HepG2 (cell line): ENCODE measurements at places on chromosomes 4 and X. TPM values are rescaled to one million over a fixed set of nuclear protein-coding genes. Genes with fewer than 3 reads are reported as not detected.

CT47A7 gene
- not detected in 2 replicates for total RNA-seq

ZBTB33 gene
- 20.2 and 36.2 TPM in 2 replicates for total RNA-seq

DNA sequence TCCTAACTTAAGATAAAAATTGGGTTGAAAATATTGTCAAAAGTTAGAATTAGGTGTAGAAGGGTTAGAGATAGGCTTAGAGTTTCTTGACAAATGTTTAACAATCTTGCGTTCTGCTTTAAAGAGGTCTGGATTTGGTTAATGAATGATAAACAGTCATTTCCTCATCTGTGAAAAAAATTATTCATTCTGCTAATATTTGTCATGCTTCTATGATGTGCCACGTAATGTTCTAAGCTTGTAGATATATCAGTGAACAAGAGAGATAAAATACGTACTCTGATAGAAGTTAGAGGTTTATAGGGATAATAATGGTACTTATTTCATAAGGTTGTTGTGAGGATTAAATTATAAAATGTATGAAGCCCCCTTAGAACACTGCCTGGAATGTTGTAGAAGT, 443.0 kb upstream of the GALNT7 start:
- DNase-seq, result peak; percentile 1

DNA sequence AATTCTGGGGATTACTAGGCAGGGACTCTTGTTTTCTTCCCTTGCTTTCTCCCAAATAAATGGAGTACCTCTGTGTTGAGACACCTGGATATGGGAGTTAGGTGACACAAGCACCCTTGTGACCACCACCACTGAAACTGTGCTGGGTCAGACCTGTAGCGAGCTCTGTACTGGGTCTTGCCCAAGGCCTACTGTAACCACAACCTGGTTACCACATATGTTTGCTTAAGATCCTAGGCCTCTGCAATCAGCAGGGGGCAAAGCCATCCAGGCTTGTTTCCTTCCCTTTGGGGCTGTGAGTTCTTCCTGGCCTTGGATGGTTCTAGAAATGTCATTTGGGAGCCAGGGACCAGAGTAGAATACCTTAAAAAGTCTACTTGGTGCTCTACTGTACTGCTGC, 49.4 kb downstream of the LPAR4 start:
- no peak for DNase-seq

DNA sequence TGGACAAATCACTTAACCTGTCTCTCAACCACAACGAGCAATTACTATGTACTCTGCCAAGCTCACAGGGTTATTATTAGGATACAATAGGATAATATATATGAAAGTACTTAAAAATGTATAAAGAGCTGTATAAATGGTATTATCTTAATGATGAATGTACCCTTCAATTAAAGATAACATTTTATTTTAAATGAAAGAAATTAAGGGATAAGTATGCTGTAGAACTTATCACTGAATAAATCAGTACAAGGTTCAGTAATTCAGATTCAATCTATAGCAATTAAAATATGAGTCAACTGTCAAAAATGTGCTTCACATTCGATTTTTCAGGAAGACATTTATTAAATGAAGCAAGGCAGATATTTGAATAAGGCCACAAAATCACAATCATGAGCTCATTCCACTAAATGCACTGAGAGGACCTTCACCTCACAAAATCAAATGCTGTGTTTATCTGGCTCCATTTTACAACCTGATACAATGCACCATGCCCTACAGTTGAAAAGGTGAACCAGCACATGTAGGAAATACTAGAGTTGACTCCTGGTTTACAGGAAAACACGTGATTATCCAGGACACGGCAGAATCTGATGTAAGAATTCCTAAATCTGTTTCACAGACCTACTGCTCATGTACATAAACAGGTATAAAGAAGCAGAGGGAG, 4.4 kb downstream of the LRCH2 start:
- DNase-seq, result no peak

DNA sequence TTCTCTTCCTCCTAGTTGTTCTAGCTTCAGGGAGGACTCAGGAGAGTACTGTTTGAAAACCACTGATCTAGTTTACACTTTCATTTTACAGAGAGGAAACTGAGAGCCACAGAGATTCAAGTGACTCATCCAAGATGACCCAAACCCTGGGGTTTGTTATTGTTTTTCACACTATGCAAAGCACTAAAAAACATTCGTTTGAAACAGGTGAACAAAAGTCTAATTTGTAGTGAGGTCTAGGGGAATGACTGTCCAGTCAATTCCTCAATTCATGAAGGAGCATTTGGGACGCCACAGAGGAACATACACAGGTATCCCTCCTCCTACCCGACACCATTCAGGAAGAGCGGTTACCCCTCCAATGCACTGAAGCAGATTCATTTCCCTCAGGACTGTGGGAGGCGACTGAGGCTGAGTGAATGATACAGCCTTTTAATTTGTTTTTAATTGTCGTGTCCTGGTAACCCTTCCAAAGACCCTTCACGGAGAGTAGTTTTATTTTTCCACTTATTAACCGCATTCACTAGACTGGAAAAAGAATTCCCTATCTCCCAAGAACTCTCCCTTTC, 30.3 kb downstream of the TLR10 start:
- no peak for DNase-seq

DNA sequence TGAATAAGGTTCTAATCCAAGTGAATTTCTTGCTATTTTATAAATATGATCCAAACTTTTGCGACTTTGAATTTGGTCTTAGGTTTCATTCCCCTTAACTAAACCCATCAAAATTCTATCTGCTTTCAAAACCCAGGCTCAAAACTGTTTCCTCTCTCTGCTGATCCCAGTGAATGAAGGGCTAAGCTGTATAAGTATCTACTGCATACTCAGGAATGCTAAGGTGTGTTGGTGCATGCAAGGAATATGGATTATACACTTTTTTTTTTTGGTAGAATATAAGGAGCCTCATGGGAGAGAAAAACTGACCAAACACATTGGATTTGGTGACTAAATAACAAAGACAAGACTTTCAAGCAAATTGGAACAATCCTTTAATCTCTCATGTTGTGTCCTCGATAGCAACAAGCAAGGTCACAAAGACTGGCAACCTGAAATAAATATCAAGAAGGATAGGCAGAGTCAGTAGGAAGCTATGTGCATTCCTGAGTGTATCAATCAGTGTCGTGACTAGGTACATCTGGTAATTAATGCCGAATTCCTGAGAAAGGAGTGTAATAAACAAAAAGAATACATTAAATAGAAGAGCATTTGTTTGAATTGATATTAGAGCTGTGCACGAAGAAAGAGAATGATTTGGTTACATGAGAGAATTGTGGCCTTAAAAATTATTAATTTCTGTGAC, 74.3 kb upstream of the KCTD8 start:
- DNase-seq, result no peak

GRCh38 chr4:158816955-158817354, 48.1 kb downstream of the FNIP2 start:
- no peak for DNase-seq

GRCh38 chrX:21708116-21708515, 49.8 kb downstream of the SMPX start:
- no peak for DNase-seq

DNA sequence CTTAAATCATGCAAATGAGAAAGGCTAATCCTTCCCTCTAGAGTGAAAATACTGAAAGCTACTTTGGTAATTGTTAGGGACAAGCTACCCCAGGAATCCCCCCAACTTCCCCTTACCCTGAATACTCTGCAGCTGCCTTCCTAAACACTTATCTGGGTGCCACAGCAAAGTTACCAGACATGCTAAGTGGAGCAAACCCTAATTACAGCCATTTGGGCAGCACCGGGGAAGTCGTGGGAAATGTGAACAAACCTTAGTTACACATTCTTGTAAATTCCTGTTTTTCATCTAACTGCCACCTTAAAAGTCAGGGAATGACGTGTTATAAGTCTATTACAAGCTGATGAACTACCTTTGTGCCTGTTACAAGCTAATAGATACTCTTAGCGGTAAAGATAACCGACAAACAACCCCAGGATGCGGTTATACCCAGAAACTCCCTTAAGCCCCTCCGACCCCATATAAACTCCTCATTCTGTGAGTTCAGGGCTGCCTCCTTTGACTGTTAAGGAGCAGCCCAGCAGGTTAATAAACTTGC, 66.0 kb upstream of the PLAC8 start:
- DNase-seq, result no peak

- DNase-seq, result no peak
These were observed 88.3 kb downstream of the OPHN1 start for GRCh38 chrX:68345025-68345424.

DNA sequence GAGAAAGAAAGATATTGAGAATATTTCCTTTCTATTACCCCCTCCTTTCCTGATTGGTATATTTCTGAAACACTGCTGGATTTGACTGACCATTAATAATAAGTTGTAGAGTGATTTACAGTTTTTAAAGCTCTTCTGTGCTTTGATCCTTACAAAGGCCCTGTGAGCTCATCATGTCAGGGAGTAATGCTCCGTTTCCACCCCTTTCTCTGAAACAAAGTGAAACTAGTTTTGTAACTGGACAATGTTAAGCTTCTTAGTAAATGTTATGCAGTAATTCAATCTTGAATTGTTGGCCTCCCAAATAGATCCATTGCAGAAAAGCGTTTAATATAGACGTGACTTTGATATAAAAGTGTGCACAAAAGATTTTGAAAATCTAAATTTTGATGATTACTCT, 190.1 kb upstream of the GNPDA2 start:
- DNase-seq, result no peak

TMEM150C gene
- total RNA-seq, result 0.11 and 0.42 TPM in 2 replicates

DNA sequence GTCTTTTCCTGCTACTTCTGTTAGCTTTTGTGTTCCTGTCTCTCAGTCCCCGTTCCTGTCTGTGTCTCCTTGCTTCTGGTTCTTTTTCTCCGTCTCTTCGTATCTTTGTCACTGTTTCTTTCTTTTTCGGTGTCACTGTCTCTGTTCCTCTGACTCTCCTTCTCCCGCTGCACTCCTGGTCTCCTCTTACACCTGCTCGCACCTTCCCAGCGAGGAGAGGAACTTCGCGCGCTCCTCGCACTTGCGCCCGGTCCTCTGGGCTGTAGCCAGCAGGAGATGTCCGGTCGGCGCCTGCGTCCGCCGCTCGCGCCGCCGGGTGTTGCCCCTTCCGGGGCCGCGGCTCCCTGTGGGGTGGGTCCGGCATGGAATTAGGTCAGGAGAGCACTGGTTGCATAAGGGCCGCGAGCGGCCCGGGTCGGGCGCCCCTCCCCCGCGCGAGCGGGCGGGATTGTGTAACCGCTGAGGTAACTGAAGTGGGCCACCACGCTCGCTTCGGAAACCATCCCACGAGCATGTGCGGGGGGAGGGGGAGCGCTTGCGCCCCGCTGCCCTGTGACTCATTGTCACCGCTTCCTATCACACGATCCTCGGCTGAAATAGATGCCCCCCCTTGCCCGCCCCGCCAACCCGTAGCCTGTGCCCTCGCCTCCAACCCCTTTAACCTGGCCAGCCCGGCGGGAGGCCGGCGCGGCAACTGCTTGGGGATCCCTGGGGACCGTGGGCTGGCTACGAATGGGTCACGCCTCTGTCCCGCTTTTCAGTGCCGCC, 1.6 kb downstream of the LONRF3 start:
- DNase-seq, result peak; percentile 69

MAGEA9B gene
- total RNA-seq, result 0.07 TPM in 1 of 2 replicates, not detected in the other

GRCh38 chrX:35842674-35843073, 44.5 kb downstream of the MAGEB16 start:
- DNase-seq, result no peak

DNA sequence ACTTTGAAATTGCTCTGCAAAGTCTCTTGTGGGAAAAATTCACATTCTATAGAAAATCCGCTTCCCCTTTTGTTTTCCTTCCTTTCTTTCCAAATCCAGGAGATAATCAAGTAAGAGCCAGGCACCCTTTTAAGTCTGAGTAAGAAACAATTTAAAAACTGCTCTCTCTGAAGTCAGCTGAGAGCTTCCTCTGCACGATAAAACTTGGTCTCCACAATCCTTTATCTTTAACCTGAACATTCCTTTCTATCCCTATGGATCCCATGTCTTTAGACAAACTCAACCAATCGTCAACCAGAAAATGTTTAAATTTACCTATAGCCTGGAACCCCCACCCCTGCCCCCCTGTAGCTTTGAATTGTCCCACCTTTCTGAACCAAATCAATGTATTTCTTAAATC, 1723.6 kb upstream of the AGA start:
- DNase-seq, result no peak

- DNase-seq, result no peak
These were observed 516.0 kb downstream of the FSTL5 start for GRCh38 chr4:161647757-161648156.

- no peak for DNase-seq
These were observed 78.0 kb upstream of the TMEM33 start for GRCh38 chr4:41857226-41857641.

GRCh38 chr4:137656661-137657060, 124.4 kb upstream of the PCDH18 start:
- no peak for DNase-seq

DNA sequence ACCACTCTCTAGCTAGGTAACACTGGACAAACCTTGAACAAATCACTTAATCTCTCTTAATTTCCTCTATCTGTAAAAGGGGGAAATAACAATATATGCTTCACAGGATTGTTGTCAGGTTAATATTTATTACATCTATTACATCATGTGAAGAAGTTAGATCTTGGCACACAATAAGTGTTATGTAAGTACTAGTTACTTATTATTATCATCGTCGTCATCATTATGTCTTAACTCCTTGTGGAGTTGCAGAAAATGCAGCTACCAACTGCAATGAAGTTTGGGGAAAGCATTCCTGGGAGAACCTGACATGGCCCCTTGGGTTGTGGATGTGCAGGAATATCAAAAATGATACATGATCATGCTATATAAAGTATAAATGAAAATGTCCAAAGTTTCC, 4.8 kb upstream of the JCHAIN start:
- DNase-seq, result no peak

DNA sequence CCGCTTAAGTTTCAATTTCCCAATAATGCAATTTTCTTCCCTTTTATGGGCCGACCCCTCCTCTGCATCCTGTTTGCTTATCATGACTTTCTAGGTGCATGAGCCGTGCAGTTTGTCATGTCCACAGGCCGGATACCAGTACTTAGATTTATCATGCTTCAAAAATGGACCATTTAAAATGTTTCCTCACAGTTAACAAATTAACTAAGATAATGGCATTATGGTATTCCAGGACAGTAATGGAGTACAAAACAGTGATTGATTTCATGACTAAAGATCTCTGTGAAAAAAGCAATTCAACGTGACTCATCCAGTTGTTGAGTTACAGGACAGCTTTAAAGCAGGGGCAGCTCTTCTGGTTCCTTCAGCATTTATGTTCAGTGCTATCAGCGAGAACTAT, 23.0 kb downstream of the SNX25 start:
- DNase-seq, result no peak

DNA sequence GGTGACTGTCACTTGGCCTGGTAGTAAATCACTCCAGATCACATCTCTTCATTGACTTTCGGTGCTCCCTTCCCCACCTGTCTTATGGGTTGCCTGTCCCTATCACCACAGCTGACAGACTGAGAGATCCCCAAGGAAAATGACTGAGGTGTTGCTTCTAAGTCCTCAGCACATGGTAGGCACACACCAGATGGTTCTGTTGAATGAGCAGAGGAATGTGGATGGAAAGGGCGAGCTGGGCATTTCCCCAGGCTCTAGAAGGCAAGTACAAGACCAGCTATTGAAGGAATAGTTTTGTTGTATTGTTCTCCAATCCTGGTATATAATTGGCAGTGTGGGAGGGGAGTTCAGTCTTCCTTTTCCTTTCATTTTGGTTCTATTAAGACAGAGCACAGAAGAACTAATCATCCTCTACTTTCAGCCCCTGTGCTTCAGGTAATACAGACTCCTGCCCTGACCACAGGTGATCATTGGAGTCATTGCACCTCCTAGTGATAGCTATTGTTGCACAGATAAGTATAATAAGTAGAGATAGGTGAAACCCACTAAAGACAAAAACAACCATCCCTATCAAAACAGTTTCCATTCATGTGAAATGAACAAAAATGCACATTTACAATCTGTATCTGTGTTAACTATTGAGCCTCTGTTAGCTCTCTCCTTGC, 158.6 kb downstream of the TRAM1L1 start:
- DNase-seq, result no peak
